Left ventricle myocardium inferior (tissue), 1 donor: ENCODE measurements at places on chromosomes 3 and 15.

- no peak for DNase-seq
Observed at GRCh38 chr3:4908433-4909156, 70.6 kb upstream of the BHLHE40 start.

- DNase-seq, result no peak
Observed at GRCh38 chr3:163213838-163214237, 1717.2 kb downstream of the OTOL1 start.

GRCh38 chr3:193499136-193499770 is 55.4 kb downstream of the ATP13A4 start:
- no peak for DNase-seq

GRCh38 chr15:63506537-63507035 is 2.2 kb downstream of the USP3 start:
- DNase-seq, result no peak
